ENCODE measurements at places on chromosomes 12 and 14.

- DNase-seq, result no peak
Observed at GRCh38 chr12:99985631-99986030, 895 bp upstream of the ANKS1B start.

DNA sequence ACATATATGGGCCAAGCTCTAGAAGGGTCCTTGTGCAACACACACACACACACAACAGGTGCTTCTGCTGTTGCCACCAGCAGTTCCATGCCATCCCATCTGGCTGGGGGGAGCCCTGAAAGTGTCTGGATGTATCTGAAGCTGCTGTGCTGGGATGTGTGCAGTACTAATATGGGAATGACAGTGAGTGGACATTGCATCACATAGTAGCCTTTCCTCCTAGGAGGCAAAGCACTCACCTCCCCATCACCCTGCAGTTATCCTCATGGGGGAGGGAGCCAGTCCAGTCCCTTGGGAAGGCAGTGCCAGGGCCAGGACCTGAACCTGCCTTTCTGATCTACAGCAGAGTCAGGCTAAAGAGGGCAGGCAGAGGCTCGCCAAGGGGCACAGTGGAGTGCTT is 208.9 kb downstream of the CACNA1C start:
- no peak for DNase-seq

DNA sequence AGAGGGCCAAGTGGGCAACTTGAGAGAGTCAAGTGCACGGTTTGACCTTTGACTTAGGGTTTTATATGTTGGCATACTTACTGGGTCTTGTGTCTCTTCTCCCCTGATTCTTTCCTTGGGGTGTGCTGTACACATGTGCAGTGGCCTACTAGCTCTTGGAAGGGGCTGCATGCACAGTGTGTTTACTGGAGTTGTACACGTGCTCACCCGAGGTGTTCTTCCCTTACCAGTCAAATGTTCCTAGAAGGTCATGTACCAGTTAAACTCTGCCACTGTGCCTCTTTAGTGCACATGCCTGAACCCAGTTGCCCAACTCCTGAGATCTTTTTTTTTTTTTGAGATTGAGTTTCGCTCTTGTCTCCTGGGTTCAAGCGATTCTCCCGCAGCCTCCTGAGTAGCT is 9.2 kb upstream of the DTD2 start:
- DNase-seq, result no peak

DNA sequence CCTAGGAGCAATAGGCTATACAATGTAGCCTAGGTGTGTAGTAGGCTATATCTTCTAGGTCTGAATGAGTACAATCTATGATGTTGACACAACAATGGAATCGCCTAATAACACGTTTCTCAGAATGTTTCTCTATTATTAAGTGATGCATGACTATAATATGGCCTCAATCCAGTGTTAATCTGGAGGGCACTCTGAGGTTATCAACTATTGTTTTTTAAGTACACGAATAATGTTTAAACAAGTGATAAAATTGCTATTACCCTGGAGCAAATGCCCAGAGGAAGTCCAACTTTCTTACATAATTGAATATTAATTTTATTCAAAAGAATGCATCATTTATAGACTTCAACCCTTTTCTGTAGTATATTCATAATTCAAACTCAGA is 16.4 kb upstream of the CNIH1 start:
- no peak for DNase-seq

DNA sequence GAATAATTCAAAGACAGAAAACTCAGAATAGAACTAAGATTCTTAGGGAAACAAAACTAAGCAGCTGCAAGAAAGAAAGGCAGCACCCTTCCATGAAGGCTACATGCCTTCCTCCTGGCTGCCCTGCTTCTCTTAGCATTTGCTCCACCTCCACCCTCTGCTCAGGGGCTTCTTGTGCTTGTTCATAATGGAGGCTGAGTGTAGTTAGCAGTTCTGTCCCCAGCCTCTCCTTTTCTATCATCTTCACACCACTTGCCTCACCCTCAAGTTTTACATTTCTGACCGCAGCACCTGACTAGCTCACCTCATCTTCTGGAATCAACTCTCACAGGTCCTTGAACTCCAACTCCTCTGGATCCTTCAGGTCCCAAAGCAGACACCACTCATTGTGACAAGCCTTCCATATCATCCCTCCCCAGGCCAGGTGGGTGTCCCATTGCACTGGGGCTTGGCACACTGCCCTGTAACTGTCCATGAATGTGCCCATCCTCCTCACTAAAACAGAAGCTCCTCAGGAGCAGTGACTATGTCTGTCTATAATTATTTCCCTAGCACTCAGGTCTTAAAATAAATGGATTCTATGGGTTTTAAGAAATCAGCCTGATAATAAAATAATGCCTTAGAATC is 139.1 kb downstream of the TMTC1 start:
- DNase-seq, result no peak

- no peak for DNase-seq
Observed at GRCh38 chr14:94036313-94037167, 10.4 kb downstream of the OTUB2 start.

DNA sequence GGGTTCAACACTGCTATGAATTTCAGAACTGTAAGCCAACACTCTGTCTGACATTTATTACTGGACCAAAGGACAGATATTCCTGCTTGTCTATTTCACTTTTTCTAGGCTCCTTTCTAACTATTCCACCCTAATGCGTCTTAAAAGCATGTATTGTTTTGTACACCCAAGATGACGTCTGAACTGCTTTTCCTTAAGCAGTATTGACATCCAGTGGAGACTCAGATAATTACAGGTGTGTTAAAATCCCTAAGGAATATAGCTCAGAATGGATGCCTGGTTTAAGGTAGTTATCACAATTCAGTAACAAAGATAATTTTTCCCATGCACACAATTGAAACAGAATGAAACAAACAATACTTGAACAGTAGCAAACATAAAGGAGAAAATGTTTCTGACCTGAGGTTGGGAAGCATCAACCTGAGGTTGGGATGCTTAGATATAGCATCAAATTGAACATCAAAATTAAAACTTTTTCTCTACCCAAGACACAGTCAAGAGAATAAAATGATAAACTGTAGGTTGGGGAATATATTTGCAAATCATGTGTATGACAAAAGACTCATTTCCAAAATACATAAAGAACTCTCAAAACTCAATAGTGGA is 93.7 kb upstream of the PTPRR start:
- DNase-seq, result no peak

DNA sequence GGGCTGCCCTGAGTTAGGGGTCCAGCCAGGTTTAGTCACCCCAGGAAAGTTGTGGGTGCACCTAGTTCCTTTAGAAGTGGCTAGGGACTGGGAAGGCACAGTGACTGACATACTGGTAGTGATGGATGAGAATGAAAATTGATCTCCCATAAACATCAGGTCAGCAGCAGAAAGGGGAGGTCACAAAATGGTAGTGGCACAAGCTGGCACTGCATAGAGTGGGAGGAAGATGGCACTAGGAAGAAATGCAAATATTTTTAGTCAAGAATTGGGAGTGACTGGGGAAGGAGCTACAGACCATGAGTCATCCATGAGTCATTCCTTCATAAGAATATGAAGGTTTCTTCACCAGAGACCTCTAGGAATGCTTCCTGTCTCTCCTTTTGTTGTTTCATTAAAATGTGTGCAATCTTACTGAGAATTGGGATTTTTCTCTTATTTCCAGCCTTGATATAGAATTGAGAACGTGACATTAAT is 198.3 kb upstream of the AMIGO2 start:
- no peak for DNase-seq

DNA sequence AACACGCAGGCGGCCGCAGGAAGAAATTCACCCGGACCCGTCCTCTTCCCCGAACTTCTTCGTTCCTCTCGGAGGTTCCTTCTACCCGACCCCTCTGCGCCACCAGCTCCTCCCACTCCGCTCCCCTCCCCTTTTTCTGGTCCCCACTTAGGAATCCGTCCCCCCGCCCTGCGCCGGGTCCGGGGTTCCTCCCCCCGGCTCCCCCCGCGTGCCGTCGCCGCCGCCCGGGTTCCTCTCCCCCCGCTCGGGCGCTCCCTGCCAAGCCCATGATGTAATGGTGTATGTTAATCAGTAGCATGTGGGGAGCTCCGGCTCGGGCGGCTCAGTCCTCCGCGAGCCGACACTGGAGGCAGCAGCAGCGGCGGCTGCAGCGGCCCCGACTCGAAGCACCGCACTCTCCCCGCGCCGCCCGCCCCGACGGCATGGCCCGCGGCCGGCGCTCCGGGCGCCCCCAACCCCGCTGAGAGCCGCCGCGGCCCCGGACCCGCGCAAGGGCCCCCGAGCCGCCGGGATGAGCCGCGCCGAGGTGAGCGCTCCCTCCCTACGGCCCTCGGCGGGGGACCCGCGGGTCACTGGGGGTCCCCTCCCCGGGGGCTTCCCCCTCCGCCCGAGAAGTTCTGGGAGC is 1.0 kb upstream of the SAMD4A start:
- DNase-seq, result peak; percentile 7

DNA sequence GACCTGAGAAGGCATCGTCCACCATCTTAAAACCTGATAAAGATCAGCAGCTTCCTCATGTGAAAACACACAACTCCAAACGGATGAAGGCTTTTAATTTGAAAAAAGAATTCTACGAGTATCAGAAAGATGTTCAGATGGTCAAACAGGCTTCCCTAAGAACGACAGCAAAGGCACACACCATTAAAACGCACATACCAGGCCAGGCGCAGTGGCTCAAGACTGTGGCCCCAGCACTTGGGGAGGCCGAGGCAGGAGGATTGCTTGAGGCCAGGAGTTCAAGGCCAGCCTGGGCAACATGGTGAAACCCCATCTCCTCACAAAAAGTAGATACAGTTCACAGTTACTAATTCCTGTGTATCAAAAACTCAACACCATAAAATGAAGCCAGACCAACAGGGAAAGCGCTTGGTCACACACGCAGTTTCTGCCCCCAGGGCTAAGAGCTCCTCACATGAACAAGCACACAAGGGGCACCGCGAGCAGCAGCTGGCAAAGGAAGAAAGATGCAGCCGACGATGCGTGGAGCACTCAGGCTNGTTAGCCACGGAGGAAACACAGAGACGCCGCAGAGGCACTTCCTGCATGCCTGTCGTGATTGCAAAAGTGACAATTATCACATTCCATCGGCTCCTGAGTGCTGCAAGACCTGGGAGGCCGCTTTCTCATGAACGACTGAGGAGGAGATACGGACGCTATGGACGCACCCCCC is 78.0 kb downstream of the NOC4L start:
- DNase-seq, result no peak

GRCh38 chr14:39740454-39740853 is 308.2 kb upstream of the FBXO33 start:
- no peak for DNase-seq

DNA sequence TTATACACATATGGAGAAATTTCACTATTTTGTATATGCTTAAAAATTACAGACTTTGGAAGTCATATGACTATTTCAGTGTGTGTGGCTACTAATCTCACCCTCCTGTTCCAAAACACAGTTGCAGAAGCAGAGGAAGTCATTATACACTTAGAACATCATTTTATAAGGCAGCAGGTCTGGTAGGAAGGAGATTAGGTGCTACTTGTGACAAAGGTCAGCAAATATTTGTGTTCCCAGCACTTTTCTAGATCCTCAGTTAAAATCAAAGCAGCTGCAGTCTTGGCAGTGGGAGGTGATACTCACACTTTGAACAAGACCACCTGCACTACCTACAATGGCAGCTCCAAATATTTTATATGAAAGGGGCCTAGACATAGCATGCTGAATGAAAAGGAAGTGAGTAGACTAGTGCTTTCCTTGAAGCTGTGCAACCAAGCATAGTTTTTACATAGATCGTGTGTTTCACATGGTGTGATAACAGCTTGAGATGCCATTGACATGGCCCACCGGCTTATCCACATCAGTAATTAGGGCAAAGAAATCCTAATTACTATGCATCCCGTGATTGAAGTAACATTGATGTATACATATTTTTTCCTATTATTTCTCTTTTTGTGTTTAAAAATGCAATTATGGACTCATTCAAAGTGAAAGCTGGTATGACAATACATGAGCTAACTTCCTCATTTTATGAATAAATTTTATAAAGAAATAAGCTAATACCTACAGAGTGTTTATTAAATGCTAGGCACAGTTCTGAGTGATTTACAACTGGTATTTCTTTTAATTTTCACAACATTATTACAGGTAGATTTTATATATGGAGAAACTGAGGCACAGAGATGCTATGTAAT is 5.3 kb downstream of the GYS2 start:
- DNase-seq, result no peak

DNA sequence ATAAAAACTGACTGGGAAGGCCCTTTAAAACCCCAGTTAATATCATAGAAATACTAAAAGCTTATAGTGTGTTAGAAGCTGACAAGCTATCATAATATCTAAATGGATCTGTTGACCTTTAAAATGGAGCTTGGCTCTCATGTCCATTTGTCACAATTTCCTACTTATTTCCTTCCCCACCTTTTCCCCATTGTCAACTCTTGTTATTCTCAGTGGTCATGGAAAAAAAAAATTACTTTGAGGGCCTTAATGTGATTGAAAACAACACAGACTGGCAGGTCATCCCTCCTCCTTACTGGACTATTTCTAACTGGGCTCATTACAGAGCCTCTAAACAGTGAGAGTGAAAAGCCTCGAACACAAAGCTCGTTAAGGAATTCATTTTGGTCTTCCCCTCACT is 13.7 kb upstream of the WNK1 start:
- no peak for DNase-seq

- DNase-seq, result no peak
Observed at GRCh38 chr12:131251336-131252101, 297.8 kb downstream of the ADGRD1 start.

DNA sequence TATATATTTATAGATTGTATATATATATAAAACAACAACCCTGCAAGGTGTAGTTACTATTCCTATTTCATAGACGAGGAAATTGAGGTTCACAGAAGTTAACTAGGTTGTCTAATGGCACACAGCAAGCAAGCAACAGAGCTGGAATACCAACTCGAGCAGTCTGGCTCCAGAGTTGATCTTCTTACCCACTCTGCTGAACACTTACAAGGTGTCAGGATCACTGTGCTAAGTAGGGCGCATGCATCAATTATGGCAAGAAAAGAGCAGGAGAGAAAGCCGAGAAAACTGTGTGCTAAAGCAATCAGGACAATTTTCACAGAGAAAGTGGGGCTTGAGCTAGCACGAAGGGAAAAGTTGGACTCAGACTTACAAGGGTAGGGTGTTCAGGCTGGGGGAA is 15.9 kb upstream of the ARMH4 start:
- no peak for DNase-seq

DNA sequence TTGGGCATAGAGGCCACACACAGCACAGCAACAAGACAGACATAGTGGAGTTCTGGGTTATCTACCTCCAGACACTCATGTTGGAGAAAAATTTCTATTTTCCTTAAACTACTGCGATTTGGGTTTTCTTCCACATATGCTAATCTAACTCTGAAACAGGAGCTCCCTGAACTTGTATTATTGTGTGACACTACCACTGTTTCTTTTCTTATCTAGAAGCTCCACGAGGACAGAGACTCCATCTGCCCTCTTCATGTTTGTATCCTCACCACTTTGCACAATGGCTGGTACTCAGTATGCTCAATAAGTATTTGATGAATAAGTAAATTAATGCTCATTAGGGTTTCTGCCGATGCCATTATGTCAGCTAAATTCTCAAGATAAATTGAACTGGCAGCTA is 218.6 kb downstream of the PAX9 start:
- no peak for DNase-seq
